ENCODE measurements at places on chromosomes 16 and 17. TPM values are rescaled to one million over a fixed set of nuclear protein-coding genes. Genes with fewer than 3 reads are reported as not detected.

ZNF385C gene
- 0.49 TPM for total RNA-seq

TEKT1 gene
- total RNA-seq = 2.0 TPM

SMYD4 gene
- 8.4 TPM for total RNA-seq

MEOX1 gene
- total RNA-seq = 0.25 TPM

GLP2R gene
- under 0.01 TPM for total RNA-seq

G6PC1 gene
- not detected for total RNA-seq

PRMT7 gene
- 39.1 TPM for total RNA-seq

DDX19B gene
- total RNA-seq = 18.7 TPM

DPEP3 gene
- 0.25 TPM for total RNA-seq

CCL8 gene
- total RNA-seq = 0.25 TPM

PLA2G10 gene
- not detected for total RNA-seq

ALOX15 gene
- total RNA-seq = under 0.01 TPM

SLC38A8 gene
- not detected for total RNA-seq

FOXL1 gene
- total RNA-seq = 0.49 TPM

CACNG3 gene
- total RNA-seq = 5.2 TPM

HBM gene
- 4.4 TPM for total RNA-seq

AGRP gene
- total RNA-seq = not detected

HOXB7 gene
- total RNA-seq = not detected

C16orf96 gene
- total RNA-seq = 0.25 TPM

C17orf78 gene
- not detected for total RNA-seq

KRTAP4-3 gene
- not detected for total RNA-seq

RRAD gene
- total RNA-seq = 1.5 TPM

SNX20 gene
- not detected for total RNA-seq

PITPNM3 gene
- 9.6 TPM for total RNA-seq

MMP25 gene
- 0.49 TPM for total RNA-seq

CD79B gene
- not detected for total RNA-seq

CES5A gene
- not detected for total RNA-seq

OR2C1 gene
- total RNA-seq = 0.49 TPM

KIF2B gene
- total RNA-seq = not detected

SLC25A39 gene
- 20.9 TPM for total RNA-seq

VKORC1 gene
- 25.3 TPM for total RNA-seq

PRSS53 gene
- 1.5 TPM for total RNA-seq

NFATC2IP gene
- 23.4 TPM for total RNA-seq

ODAD4 gene
- 1.7 TPM for total RNA-seq

CTRL gene
- 3.4 TPM for total RNA-seq

PIPOX gene
- 3.0 TPM for total RNA-seq

GAS2L2 gene
- 0.25 TPM for total RNA-seq

IGF2BP1 gene
- 0.74 TPM for total RNA-seq

SPATA32 gene
- not detected for total RNA-seq

EVI2B gene
- 0.49 TPM for total RNA-seq

CCL2 gene
- 0.74 TPM for total RNA-seq

HP gene
- 0.74 TPM for total RNA-seq

ABCA8 gene
- total RNA-seq = 3.9 TPM

ADAM11 gene
- total RNA-seq = 14.3 TPM

CSH1 gene
- not detected for total RNA-seq

USP10 gene
- total RNA-seq = 56.8 TPM

BIRC5 gene
- 3.2 TPM for total RNA-seq

SSTR5 gene
- total RNA-seq = not detected

SMIM5 gene
- 0.49 TPM for total RNA-seq

PPM1E gene
- 51.6 TPM for total RNA-seq

SRSF2 gene
- total RNA-seq = 61.2 TPM

ANKS4B gene
- total RNA-seq = not detected

KCNH6 gene
- total RNA-seq = 0.25 TPM

ACSM2A gene
- not detected for total RNA-seq

TSNAXIP1 gene
- total RNA-seq = 3.0 TPM

HYDIN gene
- 15.7 TPM for total RNA-seq
